Thoracic aorta (tissue), 2 donors: ENCODE measurements at places on chromosomes 1 and 21.

DNA sequence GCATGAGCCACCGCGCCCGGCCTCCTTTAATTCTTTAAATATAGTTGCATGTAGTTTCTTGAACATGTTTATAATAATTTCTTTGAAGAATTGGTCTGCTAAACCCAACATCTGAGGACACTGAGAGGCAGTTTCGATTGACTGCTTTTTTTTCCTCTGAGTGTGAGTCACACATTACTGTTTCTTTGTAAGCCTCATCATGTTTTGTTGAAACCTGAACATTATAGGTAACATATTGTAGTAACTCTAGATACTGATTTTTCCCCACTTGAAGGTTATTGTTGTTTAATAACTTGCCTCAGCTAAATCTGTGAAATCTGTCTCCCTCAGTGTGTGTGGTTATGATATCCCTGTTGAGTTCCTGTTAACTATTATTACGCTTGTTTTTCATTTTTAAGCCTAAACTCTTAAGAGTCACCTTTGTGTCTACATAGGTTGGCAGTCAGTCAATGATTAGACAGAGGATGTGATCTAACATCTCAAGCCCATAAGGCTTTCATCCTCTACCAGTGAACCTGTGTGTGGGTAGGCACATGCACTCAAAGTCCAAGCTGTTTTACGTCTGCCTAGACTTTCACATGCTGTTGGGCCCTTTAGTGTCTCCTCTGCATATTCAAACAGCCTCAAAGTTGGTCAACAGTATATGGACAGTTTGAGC is 155.5 kb downstream of the KCNH1 start:
- DNase-seq = no peak

- DNase-seq = no peak
Measured at GRCh38 chr1:113223040-113223439, 150.0 kb downstream of the LRIG2 start.

- no peak for DNase-seq
Measured at GRCh38 chr1:234368320-234369032, 4.8 kb upstream of the COA6 start.

DNA sequence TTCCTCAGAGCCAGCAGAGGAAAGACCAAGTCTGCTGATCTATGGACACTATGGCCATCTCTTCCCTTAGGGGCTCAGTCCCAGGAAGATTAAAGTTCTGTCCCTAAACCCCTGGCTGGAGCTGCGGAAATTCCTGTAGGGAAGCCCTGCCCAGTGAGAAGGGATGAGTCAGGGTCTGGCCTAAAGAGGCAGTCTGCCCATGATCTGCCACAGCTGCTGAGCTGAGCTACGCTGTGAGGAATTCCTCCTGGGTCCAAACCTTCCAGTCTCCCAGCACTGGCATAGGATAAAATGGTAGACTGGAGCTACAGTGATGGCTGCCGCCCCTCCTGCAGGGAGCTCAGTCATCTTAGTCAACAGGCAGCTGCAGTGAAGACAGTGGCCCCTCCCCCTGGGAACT is 213.7 kb downstream of the BRINP2 start:
- no peak for DNase-seq

- no peak for DNase-seq
Measured at GRCh38 chr1:182811975-182812722, 22.6 kb downstream of the NPL start.

DNA sequence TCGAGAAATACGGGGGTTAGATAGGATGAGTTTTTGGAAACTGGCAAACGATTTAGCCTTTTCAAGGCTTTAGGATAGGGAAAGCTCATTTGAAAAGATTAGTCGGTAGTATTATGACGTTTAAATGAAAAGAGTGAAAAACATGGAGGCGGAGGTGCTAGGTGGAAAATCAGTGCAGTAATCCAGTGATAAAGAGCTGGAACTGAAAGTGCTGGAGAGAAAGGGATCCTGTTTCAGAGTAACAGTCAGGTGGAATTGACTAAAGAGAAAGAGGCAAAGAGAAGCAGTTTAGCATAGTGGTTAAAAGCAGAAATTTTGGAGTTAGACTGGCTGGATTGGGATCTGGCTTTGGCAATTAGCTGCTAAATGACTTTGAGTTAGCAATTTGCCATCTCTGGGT is 945 bp downstream of the WDR3 start:
- no peak for DNase-seq
